Skeletal muscle cell (primary cell): ENCODE measurements at places on chromosomes 2 and 18.

DNA sequence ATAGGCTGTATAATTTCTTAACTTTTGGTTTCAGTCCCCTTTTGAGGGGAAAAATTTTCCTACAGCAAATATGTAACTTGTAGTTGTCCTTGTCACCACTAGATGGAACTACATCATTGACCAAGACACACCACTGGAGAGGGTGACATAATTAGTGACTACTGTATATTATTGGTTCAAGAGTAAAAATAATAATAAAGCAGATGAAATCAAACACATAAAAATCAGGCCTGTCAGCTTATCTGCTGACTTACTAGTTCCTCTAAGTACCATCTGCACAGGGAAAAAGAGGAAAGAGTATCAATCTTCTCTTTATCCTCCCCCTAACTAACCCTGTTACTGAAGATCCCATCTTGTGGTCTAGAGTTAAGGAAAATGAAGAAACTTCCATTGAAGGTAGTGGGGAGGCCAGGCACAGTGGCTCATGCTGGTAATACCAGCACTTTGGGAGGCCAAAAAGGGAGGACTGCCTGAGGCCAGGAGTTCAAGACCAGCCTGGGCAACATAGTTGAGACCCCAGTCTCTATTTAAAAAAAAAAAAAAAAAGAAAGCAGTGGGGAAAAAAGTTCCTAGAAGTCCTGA is 29.6 kb upstream of the ENOSF1 start:
- DNase-seq: no peak

DNA sequence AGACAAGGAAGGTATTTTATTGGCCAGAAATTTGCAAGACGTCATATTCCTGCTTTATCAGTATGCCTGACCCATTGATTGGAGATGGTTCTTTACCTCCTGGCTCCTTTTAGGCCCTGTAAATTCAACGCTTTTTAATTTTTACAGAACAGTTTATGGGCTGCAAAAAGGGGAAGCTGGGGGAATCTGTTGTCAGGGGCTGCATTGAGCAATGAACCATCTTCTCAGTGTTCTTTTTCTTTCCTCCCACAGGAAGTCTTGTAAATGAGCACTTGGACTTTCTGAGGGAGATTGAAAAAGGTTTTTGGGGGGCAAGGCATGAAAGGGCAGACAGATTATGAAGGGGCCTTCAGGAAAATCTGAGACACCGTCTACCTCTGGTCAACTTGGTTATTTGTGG is 503.6 kb upstream of the TNP1 start:
- DNase-seq: no peak

DNA sequence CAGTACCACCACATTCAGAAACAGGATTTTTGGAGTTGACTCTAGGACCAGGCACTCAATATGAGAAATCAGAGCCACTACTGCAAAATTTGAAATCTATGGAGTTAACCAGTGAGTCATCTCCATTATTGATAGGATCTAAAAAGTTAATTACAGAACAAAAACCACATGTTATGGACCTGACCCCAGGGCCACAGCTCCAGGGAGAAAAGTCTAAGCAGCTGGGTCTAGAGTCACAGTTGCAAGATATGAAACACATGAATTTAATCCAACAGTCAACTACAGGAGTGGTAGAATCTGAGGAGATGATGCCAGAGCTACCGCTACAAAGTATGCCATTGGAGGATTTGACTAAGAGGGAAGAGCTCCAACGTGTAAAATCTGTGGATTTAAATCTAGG is 13.4 kb upstream of the ZNF512 start:
- no peak for DNase-seq

DNA sequence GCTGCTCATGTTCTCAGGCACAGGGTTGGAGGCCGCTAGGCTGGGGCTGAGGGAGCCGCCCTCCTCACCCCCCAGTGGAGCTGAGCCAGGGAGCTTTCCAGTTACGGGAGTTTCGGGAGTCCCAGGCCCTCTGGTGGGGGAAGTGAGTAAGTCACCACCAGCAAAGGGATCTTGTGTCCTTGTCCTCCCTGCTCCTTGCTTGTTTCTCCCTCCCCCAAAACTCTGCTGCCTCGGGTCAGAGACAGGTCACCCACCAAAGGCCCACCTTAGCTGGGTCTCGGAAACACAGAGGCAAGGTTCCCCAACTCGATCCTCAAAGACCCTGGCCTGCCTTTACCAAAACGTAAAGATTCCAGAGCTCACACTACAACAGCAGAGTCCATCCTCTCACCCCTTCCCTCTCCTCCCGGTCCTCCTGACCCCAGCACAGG is 60.5 kb upstream of the POMC start:
- peak; percentile 37 for DNase-seq

DNA sequence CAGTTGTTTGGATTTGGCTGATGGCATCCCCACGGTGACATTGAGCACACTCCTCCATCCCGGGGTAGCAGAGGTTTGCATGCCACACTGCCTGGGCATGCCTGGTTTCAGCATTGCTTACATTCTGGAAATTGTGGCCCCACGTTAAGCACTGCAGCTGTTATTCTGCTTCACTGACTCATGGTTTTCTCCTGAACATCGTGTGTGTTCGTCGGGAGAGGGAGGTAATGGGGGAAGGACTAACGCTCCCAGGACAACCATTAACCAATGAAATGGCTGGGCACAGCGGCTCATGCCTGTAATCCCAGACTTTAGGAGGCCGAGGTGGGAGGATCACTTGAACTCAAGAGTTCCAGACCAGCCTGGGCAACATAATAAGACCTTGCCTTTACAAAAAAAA is 28.2 kb upstream of the YWHAQ start:
- DNase-seq: peak; percentile 52
